ENCODE measurements at places on chromosomes 5 and 9. TPM values are rescaled to one million over a fixed set of nuclear protein-coding genes. Genes with fewer than 3 reads are reported as not detected.

GRCh38 chr5:55620009-55620765, 85.4 kb upstream of the PLPP1 start:
- no peak for DNase-seq

DNA sequence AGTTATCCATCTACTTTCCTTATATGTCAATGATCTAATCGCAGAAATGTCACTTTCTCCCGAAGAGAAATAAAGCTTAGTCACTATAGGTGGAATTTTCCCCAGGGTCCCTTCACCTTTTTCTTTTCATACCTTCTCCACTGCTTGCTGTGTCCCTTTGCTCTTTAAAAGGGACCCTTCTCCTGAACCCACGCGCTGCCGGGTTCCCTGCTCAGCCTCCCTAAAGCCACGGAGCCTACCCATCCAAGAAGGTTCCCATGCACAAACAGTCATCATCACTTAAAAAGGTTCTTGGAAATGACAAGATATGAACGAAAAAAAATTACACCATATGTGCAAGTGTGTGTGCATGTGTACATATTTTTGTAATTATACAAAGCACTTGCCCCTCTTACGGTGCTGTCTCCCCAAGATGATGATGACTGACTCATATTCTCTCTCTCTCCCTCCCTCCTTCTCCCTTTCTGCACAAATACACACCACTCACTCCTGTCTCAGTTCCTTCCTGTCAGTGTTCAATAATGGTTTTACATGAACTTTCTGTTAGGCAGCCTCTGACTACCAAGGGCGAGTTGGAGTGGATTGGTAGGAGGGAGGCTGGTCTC, 1.5 kb upstream of the PTPRD start:
- DNase-seq, result no peak

- no peak for DNase-seq
These were observed 954 bp downstream of the TBCA start for GRCh38 chr5:77774981-77775789.

- DNase-seq, result no peak
These were observed 6.5 kb downstream of the SNX18 start for GRCh38 chr5:54524082-54524481.

- no peak for DNase-seq
These were observed 2.6 kb upstream of the GABRB2 start for GRCh38 chr5:161549106-161549505.

DNA sequence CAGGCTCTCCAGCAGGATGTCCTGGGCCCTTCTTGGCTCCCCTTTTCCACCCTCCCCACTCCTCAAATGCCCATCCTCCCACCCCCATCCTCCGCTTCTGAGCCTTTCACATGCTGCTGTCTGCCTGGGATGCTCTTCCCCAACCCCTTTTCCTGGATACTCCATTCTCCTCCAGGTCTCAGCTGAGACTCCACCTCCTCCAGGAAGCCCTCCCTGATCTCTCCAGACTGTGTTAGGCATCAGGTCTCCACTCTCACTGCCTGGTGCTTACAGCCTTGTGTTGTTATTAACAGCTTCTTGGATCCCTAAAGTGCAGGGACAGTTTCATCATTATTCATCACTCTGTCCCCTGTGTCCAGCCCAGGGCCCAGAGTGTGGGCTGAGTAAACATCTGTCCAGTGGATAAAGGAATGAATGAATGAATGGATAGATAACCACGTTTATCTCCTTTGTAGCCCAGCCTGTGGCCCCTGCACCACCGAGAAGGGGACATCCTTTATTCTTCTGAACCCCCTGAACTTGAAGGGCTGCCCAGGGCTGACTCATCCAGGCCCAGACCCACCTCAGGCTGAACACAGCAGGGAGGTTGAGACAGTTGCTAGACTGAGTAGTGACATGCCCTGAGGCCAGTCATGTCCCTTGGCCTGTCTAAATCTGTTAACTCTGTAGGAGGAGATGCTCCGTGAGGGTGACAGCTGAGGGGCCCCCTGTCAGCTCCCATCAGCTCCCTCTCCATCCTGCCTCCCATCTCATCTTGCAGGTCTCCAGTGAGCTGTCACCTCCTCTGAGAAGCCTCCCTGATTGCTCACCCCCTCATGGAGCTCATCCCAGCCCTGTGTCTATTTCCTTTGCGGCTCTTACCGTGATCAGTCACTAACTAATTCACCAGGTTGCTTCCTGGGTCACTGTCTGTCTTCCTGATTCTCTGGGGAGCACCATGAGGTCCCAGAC, 14.6 kb upstream of the LAMC3 start:
- DNase-seq, result no peak

- no peak for DNase-seq
These were observed 136.6 kb upstream of the TNC start for GRCh38 chr9:115254287-115255180.

GRCh38 chr9:129063061-129063460, 17.9 kb upstream of the DOLPP1 start:
- no peak for DNase-seq

DNA sequence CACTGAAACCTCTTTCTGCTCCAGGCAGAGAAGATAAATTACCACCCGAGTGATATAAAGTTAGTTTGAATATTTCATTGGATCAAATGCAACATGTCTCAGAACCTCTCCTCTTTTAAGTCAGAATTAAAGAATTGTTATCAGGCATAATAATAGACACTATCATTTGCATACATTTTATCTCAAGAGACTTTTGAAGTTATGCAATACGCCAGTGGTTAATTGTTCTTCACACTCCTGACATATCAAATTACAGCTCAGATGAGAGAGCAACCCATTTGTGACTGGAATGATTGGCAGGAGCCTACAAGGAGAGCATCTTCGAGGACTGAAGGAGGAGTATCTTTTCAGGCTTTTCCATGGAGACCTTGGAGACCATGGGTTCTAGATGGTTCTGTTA, 452.2 kb downstream of the KDM4C start:
- DNase-seq, result no peak

DNA sequence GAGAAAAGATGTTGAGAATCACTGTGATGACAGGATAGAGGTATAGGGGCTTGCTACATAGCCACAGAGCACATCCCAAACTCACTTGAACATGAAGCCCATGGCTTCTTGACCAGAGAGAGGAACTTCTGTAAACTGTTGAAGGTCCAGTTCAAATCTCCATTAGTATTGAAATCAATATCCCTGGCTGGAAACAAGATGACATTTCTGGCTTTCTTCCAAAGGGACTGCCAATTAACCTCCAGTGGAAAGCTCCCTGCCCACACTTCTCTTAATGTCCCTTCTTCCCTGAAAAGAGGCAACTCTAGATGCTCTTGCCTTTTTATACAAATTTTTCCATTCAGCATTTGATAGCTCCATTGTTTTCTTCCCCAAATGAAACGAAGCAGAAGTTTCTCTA, 612.1 kb downstream of the EBF1 start:
- DNase-seq, result no peak

DNA sequence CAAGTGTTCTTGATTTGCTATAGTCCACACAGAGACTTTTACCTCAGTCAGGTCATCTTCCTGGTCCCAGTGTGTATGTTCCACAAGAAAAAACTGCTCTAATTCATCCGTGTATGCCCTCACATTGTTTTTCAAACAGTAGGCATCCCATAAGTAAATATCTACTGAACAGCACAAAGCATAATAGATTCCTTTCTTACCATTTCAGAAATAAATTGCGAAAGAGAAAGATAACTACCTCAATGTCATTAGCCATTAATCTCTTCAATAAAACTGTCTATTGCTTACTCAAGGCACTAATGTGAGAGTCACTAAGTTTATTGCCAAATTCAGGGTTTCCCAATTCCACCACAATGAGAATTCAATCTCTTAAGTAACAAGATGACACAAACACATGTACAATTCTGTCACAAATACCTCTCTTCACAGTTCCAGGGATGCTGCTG, 9.6 kb downstream of the FBXW2 start:
- DNase-seq, result no peak

GRCh38 chr5:149731617-149732323, 1.7 kb downstream of the PPARGC1B start:
- DNase-seq, result peak; percentile 96

DNA sequence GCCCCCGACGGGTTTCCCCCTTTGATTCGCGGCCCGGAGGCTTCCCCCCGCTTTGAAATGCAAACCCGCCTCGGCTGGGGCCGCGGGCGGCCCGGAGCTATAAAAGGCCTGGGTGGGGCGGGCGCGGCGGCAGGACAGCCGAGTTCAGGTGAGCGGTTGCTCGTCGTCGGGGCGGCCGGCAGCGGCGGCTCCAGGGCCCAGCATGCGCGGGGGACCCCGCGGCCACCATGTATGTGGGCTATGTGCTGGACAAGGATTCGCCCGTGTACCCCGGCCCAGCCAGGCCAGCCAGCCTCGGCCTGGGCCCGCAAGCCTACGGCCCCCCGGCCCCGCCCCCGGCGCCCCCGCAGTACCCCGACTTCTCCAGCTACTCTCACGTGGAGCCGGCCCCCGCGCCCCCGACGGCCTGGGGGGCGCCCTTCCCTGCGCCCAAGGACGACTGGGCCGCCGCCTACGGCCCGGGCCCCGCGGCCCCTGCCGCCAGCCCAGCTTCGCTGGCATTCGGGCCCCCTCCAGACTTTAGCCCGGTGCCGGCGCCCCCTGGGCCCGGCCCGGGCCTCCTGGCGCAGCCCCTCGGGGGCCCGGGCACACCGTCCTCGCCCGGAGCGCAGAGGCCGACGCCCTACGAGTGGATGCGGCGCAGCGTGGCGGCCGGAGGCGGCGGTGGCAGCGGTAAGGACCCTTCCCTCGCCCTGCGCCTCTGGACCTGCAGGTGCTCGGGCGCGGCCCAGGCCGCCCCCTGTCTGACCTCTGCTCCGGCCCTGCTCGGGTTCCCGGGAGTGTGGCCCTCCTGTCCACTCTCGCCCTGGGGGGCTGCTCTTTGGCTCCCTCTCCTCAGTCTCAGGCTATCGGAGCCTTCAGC, at the start of gene CDX1:
Gene CDX1 (plus strand): TSS at position 129 of the 862 bp plus-strand sequence. CDS start 99 bp downstream, at position 228.
- no peak for DNase-seq

DNA sequence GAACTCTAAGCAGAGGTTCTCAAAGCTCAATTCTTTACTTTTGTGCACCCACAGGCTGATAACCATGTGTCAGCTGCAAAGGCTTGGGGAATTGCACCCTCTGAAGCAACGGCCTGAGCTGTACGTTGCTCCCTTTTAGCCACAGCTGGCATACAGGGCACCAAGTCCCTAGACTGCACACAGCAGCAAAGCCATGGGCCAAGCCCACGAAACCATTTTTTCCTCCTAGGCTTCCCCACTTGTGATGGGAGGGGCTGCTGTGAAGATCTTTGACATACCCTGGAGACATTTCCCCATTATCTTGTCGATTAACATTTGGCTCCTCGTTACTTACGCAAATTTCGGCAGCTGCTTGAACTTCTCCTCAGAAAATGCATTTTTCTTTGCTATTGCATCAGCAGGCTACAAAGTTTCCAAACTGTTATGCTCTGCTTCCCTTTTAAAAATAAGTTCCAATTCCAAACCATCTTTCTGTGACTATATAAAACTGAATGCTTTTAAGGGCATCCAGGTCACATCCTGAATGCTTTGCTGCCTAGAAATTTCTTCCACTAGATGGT, 23.0 kb downstream of the KIAA0825 start:
- no peak for DNase-seq

DNA sequence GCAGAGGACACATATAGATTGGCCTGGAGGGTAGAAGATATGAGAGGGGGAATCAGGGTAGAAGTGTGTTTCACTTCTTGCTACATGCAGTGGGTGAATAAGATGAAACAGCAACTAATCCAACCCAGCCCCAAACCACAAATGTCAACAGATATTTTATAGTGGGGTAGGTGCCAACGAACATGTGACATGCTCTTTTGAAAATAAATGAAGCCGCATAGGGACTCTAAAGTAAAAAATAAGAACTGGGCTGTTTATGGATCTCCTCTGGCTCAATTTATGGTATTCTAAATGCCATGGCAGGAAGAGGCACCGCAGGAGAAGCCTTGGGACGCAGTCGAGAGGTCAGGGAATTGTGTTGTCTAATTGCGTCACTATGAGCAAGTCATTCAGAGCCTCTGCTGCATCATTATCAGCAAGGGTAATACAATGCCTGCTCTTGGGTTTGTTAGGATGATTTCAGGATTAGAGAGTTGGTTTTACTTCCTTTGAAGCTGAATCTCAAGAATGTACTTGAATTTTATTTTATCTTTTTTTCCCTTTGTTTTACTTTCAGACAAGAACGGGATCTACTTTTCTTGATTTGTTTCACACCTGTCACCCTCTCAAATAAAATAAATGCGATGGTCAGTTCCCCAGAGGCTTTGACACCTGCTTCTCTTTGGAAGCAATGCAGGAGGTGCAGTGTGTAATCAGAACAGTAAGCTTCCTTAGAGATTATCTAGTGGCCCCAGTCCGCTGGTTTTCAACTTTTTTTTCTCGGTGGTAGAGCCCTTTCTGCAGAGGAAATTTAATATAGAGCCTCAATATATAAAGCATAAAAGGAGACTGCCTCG, 375.6 kb upstream of the CLINT1 start:
- DNase-seq, result no peak

- no peak for DNase-seq
These were observed 63.4 kb downstream of the NR6A1 start for GRCh38 chr9:124707666-124708065.

GRCh38 chr9:206481-206880, 8.2 kb upstream of the DOCK8 start:
- DNase-seq, result no peak

DNA sequence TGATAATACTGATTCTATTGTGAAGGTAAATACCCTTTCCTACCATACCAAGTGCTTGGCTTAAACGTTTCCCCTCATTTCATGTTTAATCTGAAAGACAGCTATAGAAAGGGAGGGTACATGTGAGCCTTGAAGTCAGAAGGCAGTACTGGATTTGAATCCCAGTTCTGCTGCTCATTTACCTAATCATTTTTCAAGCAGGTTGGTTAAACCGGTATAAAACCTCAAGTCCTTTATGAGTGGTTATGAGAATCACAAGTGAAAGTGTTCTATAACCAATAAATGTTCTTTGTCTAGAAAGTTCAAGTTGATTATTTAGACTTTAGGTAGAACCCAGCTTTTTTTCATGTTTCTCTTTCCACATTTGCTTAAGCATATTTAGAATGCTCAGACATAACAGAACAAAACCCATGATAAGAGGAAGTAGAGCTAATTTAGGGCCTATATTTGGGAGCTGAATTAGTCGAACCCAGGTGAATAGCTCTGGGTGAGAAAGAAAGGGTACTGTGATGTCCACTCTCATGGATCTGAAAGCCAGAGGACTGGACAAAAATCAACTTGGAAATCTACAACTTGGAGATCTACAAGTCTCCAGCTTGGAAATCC, 29.7 kb upstream of the F2RL2 start:
- DNase-seq, result no peak

- no peak for DNase-seq
These were observed 10.5 kb upstream of the AHRR start for GRCh38 chr5:310941-311434.

- DNase-seq, result no peak
These were observed 115.4 kb downstream of the ST8SIA4 start for GRCh38 chr5:100787648-100788047.

DNA sequence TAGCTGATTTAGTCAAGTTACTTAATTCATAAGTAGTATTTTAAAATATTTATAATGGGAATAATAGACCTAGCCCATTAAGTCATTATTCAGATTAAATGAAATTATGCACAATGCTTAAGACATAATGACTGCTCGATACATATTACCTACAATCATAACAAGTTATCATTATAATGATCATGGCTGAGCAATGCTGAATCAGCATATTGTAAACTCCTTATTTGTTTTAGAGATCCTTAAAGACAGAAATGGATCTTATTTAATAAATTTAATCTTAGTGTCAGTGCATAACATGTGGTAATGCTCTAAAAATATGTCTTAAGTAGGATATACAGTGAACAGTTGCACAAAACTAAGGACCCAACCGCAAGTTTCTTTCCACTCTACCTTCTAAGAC, 169.0 kb downstream of the TRPM6 start:
- no peak for DNase-seq

The LCN15 gene
- not detected for total RNA-seq

The PCA3 gene
- total RNA-seq, result not detected

The LCN9 gene
- total RNA-seq, result not detected

The DAB2 gene
- 7.2 TPM for total RNA-seq

The PAEP gene
- not detected for total RNA-seq

The NFX1 gene
- 38.5 TPM for total RNA-seq
